ENCODE measurements at places on chromosomes 3 and 15. TPM values are rescaled to one million over a fixed set of nuclear protein-coding genes. Genes with fewer than 3 reads are reported as not detected.

GRCh38 chr3:69866988-69867720 is 127.9 kb downstream of the MITF start:
- no peak for DNase-seq
- no peak overlapping the region for H3K27ac ChIP-seq
- H3K4me3 ChIP-seq: no peak overlapping the region
- H3K4me1 ChIP-seq: no peaks in the 10 kb centered on the region
- no peaks in the 10 kb centered on the region for H3K36me3 ChIP-seq
- H3K27me3 ChIP-seq: no peaks in the 10 kb centered on the region

DNA sequence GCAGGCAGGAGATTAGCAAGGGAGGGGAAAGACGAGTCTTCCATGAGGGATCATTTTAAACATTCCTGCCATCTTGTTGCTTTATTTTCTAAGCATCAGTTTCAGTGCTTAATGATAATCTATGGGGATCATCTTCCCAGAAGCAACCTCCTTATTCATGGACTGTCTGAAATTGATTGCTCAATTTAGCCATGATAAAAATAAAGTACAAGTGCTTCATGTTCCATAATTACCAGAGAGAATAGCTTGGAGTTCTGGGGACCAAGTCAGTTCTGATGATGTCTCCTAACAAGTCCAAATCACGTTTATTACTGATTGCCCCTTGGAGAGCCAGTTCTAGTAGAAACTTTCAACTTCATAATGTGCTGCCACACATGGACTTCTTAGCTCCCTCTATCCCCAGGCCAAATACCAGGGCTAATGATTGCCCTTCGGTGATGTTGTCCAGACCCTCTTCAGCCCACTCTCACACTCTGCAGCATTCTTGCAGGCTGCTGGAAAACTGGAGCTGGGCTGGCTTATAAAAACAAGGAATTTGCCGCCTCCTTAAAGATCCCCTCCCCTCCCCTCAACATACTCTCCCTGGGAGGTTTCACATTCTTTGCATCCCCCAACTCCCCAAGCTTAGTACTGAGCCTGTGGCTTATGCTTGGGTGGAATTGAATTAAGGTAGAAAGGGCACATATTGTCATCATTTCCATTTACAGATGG is 222.1 kb upstream of the ADAMTS9 start:
- no peaks in the 10 kb centered on the region for H3K27me3 ChIP-seq
- no peaks in the 10 kb centered on the region for H3K36me3 ChIP-seq
- no peak for DNase-seq
- no peak overlapping the region for H3K27ac ChIP-seq
- no peak overlapping the region for H3K4me3 ChIP-seq

STRIT1 gene
- not detected for total RNA-seq

CLRN1 gene
- not detected for total RNA-seq

BNC1 gene
- not detected for total RNA-seq

ETV5 gene
- total RNA-seq: 0.52 TPM

- peaks cover 7% of the 10 kb centered on the region for H3K4me1 ChIP-seq
- no peaks in the 10 kb centered on the region for H3K36me3 ChIP-seq
- H3K27me3 ChIP-seq: peaks cover 14% of the 10 kb centered on the region
- H3K27ac ChIP-seq: no peak overlapping the region
- DNase-seq: no peak
Observed at GRCh38 chr3:25904206-25904605, 114.3 kb downstream of the OXSM start.

- no peak for DNase-seq
- H3K4me1 ChIP-seq: peaks cover 58% of the 10 kb centered on the region
- no peak overlapping the region for H3K4me3 ChIP-seq
- H3K27ac ChIP-seq: peak overlapping the region; percentile 23
Observed at GRCh38 chr15:28921919-28922706, 36.3 kb downstream of the APBA2 start.

CHRD gene
- not detected for total RNA-seq

DNA sequence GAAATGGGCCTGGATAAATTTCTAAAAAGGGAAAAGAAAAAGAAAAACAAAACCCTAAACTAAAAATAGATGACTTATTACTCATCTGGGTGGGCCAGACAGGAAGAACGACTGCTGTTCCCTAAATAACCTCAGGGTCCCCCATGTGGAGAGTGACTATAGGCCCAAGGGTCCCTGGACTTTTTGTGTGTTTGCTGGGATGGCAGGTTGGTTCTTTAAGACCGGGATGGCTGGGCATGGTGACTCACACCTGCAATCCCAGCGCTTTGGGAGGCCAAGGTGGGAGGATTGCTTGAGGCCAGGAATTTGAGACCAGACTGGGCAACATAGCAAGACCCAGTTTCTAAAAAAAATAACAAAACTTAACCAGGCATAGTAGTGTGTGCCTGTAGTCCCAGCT is 43.8 kb upstream of the TRA2B start:
- H3K4me1 ChIP-seq: peaks cover 12% of the 10 kb centered on the region
- peaks cover 20% of the 10 kb centered on the region for H3K27me3 ChIP-seq
- no peak for DNase-seq
- H3K4me3 ChIP-seq: no peak overlapping the region

- H3K4me1 ChIP-seq: peaks cover 6% of the 10 kb centered on the region
- no peak for DNase-seq
- H3K27ac ChIP-seq: no peak overlapping the region
- peaks cover 1% of the 10 kb centered on the region for H3K27me3 ChIP-seq
- H3K4me3 ChIP-seq: no peak overlapping the region
- H3K36me3 ChIP-seq: no peaks in the 10 kb centered on the region
Observed at GRCh38 chr15:71472566-71472965, 337.8 kb upstream of the NR2E3 start.

TRANK1 gene
- total RNA-seq: 52.3 TPM

GRCh38 chr3:146772211-146772743 is 167.1 kb upstream of the PLSCR5 start:
- no peaks in the 10 kb centered on the region for H3K4me1 ChIP-seq
- H3K36me3 ChIP-seq: no peaks in the 10 kb centered on the region
- H3K4me3 ChIP-seq: no peak overlapping the region
- DNase-seq: no peak
- H3K27ac ChIP-seq: no peak overlapping the region

- H3K4me3 ChIP-seq: no peak overlapping the region
- DNase-seq: no peak
- H3K4me1 ChIP-seq: no peaks in the 10 kb centered on the region
- no peaks in the 10 kb centered on the region for H3K27me3 ChIP-seq
- H3K27ac ChIP-seq: no peak overlapping the region
- H3K36me3 ChIP-seq: no peaks in the 10 kb centered on the region
Observed at GRCh38 chr3:174168538-174169254, 690.4 kb upstream of the NAALADL2 start.

GRCh38 chr3:121809249-121809648 is 25.6 kb downstream of the IQCB1 start:
- H3K4me3 ChIP-seq: no peak overlapping the region
- peaks cover 4% of the 10 kb centered on the region for H3K4me1 ChIP-seq
- no peak overlapping the region for H3K27ac ChIP-seq
- H3K27me3 ChIP-seq: no peaks in the 10 kb centered on the region

All from activated CD8-positive, alpha-beta T cell treated with anti-CD3 and anti-CD28 coated beads, Interleukin-2, amount 10 ng/mL, durations not matched to agents 7 days and 5 days (primary cell).